ENCODE measurements at places on chromosomes 2 and 18.

GRCh38 chr2:4745056-4745991 lies 946.9 kb upstream of the SOX11 start:
- no peak for DNase-seq

GRCh38 chr2:107595285-107595684 lies 231.4 kb upstream of the RGPD4 start:
- DNase-seq: no peak

DNA sequence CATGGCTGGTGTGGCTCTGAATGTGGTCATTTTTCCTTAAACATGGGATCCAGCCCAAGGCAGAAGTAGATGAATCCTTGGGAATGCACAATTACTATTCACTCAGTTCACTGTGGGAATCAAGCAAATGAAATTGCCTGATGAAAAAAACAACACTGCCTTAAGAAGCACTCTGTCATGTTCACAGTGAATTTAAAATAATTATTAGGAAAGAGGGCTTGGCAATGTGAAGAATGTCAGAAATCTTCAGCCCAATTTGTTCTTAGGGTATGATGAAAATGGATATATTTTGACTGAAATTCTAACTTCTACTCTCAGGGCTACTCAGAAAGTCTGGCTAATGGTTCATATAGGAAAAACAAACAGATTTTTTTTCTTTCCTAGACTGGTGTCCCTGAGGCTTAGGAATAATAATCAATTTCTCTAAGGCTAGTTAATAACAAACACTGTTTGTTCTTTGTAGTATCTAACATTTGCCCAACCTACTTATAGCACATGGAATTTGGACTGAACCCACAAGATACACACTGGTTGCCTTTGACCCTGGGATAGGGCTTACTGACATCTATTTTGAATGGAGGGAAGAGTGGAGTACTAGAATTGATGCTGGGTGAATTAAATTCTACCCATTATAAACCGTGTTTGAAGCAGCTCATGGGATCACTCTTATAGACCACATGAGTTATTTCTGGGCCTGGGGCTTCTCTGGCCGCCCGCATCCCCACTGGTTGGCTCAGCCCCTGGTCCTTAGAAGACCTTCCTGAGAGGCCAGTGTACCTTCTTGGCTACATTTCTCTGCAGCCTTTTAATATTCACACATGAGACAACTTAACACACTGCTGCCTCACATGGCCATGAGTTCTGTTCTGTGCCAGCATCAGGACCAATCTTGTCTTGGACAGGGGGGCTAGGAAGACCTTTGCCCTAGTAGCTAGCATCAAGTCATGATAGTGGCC lies 8.3 kb upstream of the MRPL33 start:
- DNase-seq: no peak

DNA sequence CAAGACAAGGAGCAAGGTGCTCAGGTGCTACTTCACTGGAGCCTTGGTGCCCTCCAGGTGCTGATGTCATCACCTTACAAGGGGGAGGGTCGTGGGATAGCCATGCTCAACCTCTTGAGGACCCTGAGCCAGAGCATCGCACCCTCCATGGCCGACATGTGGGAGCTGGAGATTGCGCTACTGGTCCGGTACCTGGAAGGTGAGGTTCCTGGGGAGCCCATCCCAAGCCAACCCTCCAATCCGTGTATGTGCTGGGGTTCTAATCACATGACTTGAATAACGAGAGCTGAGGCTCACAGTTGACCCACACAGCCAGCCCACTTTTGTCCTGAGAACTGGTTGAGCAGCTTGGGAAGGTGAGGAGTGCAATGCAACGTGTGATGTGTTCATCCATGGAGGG lies 25.9 kb downstream of the MROH2A start:
- DNase-seq: no peak

DNA sequence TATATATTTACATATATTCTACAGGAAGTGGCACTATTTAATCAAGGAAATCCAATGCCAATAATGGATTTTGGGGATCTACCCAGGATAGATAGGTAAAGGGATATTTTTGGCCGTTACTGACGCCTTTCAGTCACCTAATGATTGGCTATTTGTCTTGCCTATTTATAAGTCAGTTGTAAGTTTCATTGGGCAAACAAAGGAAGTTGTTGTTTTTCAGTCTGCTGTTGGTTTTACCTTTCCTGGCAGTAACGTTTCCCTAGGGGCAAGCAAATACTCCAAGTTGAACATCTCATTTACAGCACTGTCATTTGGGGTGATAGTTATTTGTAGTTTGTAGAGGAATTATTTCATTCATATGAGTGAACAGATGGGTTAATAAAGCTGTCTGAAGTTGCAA lies 17.0 kb upstream of the LANCL1 start:
- DNase-seq: no peak

Measured in cortex of kidney (tissue), 1 donor.